ENCODE measurements at places on chromosomes 1 and 21. TPM values are rescaled to one million over a fixed set of nuclear protein-coding genes. Genes with fewer than 3 reads are reported as not detected.

The INTS7 gene
- total RNA-seq: 22.8 TPM

The B3GALT6 gene
- total RNA-seq: 10.9 TPM

The FLG2 gene
- total RNA-seq: not detected

The ELK4 gene
- total RNA-seq: 76.4 TPM

The SELL gene
- total RNA-seq: 143 TPM

The AADACL4 gene
- not detected for total RNA-seq

The EFNA1 gene
- 0.48 TPM for total RNA-seq

The SPRR2B gene
- total RNA-seq: not detected

The RBM15 gene
- 86.2 TPM for total RNA-seq

The KMO gene
- total RNA-seq: 0.40 TPM

The FCER1A gene
- not detected for total RNA-seq

The OR2M3 gene
- total RNA-seq: not detected

The CD5L gene
- not detected for total RNA-seq

The ATF6 gene
- 24.9 TPM for total RNA-seq

The PLA2G2F gene
- not detected for total RNA-seq

The TDRD10 gene
- total RNA-seq: not detected

The OR14A2 gene
- total RNA-seq: not detected

The PDPN gene
- not detected for total RNA-seq

The ENSA gene
- 199 TPM for total RNA-seq

The ETV3L gene
- 0.26 TPM for total RNA-seq

The FMO3 gene
- not detected for total RNA-seq

The KLHDC9 gene
- not detected for total RNA-seq

The C1orf56 gene
- 1.2 TPM for total RNA-seq

The OPRD1 gene
- not detected for total RNA-seq

The C1QTNF12 gene
- 1.8 TPM for total RNA-seq

The SPRR1A gene
- total RNA-seq: not detected

The BLACAT1 gene
- 0.61 TPM for total RNA-seq

The PLA2G4A gene
- 0.22 TPM for total RNA-seq

The SERPINC1 gene
- total RNA-seq: 0.35 TPM

The FMO2 gene
- total RNA-seq: not detected

The PCAT6 gene
- total RNA-seq: 1.8 TPM

The CD1D gene
- total RNA-seq: not detected

The TMEM240 gene
- total RNA-seq: 2.1 TPM

The CD34 gene
- total RNA-seq: 0.06 TPM

The PHF13 gene
- 14.8 TPM for total RNA-seq

The RGS13 gene
- not detected for total RNA-seq

The HIVEP3 gene
- 27.6 TPM for total RNA-seq

The HSPA6 gene
- 0.41 TPM for total RNA-seq

The FOXD2 gene
- total RNA-seq: 0.19 TPM

The PKNOX1 gene
- total RNA-seq: 29.6 TPM

The BSND gene
- 0.05 TPM for total RNA-seq

Measured in activated T-helper 17 cell treated with anti-CD3 and anti-CD28 coated beads, Interleukin-2, amount 50 U/mL, for 72 hours (primary cell).